ENCODE measurements at places on chromosomes 11 and 22.
A peak's percentile ranks its signal among the peaks of the same experiment; 100 is the strongest.

DNA sequence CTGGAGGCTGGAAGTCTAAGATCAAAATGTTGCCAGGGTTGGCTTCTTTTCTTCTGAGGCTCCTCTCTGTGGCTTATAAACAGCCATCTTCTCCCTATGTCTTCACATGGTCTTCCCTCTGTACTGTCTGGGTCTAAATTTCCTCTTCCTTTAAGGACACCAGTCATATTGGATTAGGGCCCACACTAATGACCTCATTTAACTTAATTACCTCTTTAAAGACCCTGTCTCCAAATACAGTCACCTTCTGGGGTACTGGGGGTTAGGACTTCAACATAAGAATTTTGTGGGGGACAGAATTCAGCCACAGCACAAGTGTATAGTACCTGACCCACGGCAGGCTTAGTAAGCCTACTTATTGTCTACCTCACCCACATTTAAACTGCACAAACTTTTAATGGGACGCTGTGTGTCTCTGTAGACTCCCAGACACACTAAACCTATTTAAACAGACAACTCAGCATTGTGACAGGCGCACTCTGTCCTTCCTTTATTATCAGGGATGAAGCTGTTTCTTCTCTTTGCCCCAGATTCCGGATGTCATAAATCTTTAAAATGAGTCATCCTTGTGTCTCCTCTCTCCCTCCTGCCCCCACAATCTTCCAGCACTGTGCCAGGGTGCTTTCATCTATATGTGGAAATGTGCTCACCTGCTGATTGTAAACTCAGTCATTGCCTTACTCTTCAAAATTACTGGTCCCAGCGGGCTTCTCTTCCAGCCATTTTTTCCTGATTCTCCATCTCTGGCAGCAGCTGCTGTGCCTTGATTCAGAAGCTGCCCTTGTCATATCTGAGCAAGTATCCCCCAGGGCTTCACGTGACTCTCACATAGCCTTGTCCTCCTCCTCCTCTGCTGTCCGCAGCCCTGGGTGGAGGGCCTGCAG, 5.4 kb upstream of the MAPK8IP1 start:
- no peak for DNase-seq

DNA sequence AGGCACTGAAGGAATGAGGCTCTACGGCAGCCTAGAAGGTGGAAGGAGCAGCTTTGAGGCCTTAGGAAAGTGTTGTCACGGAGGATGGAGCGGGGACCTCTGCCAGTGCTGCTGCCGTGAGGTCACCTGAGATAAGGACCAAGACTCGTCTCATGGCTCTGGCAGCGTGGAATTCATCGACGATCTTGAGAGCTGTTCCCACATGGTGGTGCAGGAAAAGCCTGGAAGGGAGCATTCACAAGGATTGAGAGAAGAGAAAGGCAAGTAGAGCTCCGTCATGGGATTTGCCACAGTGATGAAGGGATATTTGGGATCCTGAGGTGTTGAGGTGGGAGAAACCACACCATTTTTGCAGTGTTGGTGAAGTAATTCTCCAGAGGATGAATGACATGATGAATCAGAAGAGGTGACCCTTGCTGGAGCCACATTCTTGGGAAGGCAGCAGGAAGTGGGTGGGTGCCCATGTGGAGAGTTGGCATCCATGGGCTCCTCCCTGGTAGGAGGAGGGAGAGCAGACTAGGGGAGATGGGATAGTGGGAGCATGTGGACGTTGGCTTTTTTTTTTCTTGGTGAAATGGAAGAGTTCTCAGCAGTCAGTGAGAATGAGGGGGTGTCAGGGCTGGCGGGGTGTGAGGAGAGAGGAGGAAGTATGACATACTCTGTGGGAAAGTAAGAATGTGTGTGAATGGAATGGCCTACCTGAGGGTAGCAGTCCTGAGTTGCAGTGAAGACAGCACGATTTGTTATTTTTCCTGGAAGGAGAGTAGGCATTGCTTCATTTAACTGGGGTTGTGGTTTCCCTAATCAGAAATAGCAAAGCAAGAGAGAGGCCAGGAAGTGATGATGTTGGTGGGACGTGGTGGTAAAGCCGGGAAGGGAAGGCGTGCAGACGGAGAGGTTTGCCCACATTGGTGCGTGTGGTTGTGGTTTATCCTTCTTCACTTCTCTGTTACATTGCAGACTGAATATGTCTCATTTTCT, 11.1 kb downstream of the PPP6R3 start:
- no peak for DNase-seq

GRCh38 chr11:108693852-108694251, 29.0 kb downstream of the DDX10 start:
- DNase-seq: no peak

- peak; percentile 85 for DNase-seq
Measured at GRCh38 chr11:78941226-78941851, 366.7 kb upstream of the NARS2 start.

- DNase-seq: no peak
Measured at GRCh38 chr11:131675121-131675888, 304.9 kb downstream of the NTM start.

- DNase-seq: no peak
Measured at GRCh38 chr22:35887296-35887875, 141.2 kb downstream of the RBFOX2 start.

DNA sequence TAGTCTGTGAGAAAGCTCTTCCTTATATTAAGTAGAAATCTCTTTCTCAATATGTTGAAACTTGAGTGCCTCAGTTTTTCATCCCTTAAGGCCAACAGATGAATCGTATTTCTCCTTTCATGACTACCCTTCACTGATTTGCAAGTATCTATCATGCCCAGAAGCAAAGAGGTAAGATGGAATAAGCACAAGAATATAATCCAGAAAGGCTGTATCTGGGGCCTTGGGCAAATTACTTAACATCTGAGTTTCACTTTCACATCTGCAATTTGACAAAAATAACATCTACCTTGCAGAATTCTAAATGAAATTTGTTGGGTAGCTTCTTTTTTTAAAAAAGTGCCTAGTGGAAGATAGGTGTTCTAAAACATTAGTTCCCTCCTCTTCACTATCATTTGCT, 552.4 kb upstream of the ANO5 start:
- DNase-seq: no peak

- no peak for DNase-seq
Measured at GRCh38 chr11:33413301-33413700, 156.1 kb downstream of the HIPK3 start.

DNA sequence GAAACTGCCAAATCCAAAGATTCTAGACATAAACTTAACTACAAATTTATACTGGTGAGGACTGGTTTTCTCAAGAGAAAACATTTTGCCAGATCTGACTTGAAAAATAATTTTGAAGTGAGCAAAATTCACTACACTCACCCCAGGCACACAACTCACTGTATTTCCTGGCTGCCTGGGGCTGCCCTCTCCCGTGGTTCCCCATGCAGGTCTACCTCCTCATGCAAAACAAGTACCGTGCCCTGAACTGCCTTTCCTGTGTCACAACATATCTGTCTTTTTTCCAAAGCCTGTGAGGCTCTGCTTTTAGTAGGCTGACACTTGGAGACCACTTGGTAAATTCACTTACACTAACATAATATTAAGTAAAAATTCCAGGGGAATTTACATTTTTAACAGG, 76.4 kb downstream of the LIF start:
- no peak for DNase-seq

- DNase-seq: no peak
Measured at GRCh38 chr11:87456499-87456898, 418.8 kb downstream of the TMEM135 start.

GRCh38 chr11:60743058-60743457, 13.6 kb upstream of the MS4A15 start:
- no peak for DNase-seq

GRCh38 chr11:44133335-44133946, 38.0 kb downstream of the EXT2 start:
- DNase-seq: peak; percentile 20

GRCh38 chr11:122004446-122004845, 111.6 kb downstream of the BLID start:
- no peak for DNase-seq

DNA sequence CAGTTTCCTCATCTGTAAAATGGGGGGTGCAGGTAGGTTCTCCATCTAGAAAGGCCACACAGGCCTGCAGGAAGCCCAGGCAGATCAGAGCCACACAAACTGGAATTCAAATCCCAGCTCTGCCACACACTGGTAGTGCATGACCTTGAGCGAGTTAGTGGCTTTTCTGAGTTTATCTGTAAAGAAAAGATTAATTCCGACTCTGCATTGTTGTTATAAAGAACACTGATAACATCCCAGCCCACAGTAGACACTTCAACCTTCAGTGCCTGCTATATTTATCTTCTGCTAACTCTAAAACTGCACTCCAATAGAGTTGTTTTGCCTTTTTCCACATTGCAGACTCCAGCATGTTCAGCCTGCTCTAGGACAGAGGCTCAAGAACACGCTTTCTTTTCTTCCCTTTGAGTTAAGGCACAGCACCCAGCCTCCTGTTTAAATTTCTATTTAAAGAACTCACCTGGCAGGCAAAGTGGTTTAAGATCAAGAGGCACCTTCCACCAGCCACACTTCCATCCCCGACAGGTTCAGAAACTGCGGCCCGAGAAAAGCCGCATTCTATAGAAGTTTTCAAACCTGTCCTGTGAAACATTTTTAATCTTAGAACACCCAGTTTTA, 133.9 kb downstream of the PLEKHA7 start:
- DNase-seq: no peak

DNA sequence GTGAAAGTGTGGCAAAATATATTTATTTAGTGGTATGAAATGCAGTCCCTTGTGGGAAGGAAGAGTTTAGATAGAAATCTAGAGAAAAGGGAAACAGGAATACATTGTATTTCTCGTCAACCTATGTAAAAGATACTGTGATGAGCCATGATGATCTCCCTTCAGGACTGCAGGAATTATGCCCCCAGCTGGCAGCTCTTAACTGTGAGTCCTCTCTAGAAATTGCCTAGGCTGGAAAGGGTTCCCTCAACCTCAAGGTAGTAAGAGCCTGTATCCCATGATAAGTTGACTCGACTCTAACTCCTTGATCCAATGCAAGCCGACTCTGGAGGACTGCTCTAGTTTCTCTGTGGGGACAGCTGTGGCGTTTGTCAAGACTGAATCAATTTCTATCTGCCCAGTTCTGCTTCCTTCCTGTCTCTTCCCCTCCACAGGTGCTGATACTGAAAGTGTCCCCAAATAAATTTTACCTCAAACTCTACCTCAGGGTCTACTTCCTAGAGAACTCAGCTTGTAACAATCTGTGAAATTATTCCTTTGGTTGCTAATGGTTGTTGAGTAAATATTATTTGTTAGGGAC, 897.3 kb downstream of the METTL15 start:
- DNase-seq: no peak

- no peak for DNase-seq
Measured at GRCh38 chr11:110564676-110565356, 135.1 kb downstream of the FDX1 start.

- DNase-seq: no peak
Measured at GRCh38 chr11:112388496-112388895, 127.8 kb upstream of the PLET1 start.

DNA sequence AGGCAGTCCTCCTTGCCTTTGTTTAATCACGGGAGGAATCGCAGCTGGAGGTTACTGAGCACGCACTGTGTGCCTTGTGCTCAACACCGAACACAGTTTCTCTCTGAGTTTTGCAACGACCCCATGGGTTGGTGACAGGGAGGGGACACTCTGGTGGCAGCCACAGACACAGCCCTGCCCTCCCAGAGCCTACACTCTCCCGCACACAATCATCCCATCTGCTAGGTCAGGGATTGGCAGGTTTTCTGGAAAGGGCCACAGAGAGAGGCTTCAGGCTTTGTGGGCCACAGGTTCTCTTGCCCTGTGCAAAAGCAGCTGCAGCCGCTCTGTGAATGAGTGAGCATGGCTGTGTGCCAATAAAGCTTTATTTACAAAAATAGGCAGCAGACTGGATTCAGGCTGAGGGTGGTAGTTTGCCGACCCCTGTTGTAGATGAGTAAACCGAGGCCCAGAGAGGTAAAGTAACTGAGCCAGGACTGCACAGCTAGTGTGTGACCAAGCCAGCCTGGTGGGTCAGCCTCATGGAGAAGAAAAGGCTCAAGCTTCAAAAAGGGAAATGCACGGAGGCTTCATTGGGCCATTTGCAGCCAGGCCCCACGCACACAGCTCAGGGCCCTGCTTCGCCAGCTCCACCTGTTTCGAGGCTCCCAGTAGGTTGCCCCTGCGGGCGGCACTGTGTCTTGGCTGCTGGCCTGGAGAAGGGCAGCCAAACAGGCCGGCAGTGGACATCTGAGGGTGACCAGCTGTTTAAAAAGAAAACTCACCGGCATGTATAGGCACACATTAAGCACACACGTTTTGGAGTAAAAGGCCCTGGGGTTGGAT, 16.3 kb downstream of the LTO1 start:
- DNase-seq: no peak

DNA sequence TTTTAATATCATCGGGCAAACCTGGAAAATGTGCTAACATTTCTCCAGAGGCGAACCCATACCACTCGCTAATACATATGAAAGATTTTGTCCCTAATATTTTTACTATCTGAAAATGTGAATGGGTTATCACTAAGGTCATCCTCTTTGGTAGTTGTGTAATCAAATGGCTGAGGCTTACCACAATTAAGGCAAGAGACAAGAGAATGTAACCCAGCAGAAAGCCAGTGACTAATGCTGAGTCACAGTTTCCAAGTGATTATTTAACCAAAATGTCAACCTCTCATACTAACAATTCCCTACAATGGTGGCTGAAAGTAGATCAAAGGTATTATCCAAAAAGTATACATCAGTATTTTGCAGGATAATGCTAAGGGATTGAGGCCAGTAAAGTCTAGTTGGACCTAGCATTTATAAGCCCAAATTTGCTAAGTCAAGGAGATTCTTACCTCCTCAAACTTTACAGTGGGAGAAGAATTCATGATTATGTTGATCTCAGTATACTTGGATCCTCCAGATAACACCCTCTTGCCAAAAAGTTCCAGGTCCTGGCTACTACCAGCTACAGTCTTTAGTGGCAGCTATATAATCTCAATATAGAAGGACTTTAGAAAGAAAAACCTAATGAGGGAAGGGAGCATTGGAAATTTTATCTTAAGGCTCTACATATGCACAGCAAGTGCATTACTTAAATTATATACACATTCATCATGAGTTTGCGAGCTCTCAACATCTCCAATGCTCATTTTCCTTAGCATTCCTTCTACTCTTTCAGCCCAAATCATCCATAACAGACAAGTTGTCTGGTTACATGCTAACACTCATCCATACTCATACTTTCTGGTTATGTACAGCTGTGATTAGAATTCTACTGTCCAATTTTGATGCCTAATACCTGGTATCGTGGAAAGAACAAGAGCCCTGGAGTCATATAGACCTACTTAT, 25.4 kb downstream of the SIK3 start:
- no peak for DNase-seq
